Activated T-cell treated with anti-CD3 and anti-CD28 coated beads for 1 hour (primary cell): ENCODE measurements at places on chromosomes 7 and 10.

- DNase-seq = no peak
Measured at GRCh38 chr7:114405427-114405826, 9.2 kb upstream of the FOXP2 start.

DNA sequence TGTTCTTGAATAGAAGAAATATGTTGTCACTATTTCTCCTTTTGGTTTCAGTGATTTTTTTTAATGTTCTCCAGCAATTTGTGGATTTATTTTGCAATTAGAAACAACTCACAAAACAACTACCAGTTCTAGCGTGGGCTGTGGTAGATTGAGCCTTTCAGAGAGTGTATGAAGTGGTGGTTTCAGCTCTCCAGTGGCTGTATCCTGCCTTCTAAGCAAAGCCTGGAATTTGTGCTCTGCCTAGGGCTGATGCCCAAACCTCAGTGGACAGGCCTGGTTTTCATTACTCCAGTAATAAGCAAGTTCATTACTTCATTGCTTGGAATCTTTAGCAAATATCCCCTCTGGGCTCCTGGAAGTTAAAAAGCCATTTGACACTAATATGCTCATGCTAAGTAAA, 35.9 kb downstream of the APBB1IP start:
- no peak for DNase-seq

DNA sequence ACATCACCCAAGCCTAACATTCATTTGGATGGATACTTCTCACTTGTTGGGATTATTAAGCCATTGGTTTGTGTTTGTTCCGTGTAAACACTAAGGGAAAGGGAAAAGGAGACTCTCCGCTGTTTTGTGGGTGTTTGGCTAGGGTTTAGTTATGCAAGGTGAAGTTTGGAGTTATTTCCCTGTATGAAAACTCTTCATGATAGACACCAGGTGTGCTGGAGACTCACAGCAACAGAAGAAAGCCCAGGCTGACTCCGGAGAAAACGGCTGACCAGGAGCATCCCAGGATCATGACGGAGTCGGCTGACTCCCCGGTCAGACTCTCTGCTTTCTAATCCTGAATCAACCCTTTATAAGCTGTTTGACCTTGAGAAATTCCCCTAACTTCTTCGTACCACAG, 94.1 kb upstream of the KLF6 start:
- DNase-seq = no peak

DNA sequence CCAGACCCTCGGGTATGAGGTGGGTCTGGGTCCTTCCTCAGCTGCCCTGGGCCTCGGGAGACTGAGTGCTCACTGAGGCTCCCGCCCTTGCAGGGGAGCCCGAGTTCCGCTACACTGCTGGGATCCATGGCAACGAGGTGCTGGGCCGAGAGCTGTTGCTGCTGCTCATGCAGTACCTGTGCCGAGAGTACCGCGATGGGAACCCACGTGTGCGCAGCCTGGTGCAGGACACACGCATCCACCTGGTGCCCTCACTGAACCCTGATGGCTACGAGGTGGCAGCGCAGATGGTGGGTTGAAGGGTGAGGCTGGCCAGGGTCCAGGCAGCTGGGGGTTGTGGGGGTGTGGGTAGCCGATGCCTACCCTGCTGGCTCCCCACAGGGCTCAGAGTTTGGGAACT, 7.6 kb downstream of the AEBP1 start:
- no peak for DNase-seq

DNA sequence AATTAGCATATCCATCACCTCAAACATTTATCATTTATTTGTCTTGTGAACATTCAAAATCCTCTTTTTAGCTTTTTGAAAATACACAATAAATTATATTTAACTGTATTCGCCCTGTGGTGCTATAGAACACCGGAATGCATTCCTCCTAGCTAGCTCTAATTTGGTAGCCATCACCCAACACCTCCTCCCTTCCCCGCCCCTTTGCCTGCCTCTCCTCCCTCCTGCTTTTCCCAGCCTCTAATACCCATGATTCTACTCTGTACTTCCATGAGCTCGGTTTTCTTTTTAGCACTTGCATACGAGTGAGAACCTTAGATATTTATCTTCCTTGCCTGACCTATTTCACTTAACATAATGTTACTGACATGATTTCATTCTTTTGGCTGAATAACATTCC, 80.1 kb downstream of the ANKRD26 start:
- no peak for DNase-seq

- DNase-seq = no peak
Measured at GRCh38 chr7:127600885-127601284, 7.3 kb downstream of the FSCN3 start.

GRCh38 chr7:85708221-85708620, 521.4 kb upstream of the SEMA3D start:
- DNase-seq = no peak

GRCh38 chr10:61016007-61016406, 72.0 kb upstream of the RHOBTB1 start:
- no peak for DNase-seq

DNA sequence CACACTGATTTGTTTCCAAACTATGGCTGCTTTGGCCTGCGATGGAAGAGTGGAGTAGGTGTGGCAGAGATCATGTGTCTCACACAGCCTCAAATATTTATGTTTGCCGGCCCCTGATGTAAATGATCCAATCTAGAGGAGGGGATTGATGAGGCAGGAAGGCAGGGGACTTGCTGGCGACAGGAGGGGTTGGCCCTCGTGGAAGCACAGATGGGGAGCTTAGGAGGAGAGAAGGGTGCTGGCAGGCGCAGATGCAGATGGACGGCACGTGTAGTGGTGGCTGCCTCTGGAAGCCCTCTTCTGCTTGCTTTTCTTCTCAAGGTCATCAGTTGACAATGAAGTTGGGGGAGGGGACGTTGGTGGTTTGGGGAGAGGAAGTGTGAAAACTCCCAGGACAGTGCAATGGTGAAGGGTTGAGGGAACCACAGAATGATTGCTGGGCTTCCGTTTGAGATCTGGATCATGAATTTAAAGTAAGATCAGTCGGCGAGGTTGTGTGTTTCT, 15.4 kb downstream of the COL13A1 start:
- DNase-seq = no peak

DNA sequence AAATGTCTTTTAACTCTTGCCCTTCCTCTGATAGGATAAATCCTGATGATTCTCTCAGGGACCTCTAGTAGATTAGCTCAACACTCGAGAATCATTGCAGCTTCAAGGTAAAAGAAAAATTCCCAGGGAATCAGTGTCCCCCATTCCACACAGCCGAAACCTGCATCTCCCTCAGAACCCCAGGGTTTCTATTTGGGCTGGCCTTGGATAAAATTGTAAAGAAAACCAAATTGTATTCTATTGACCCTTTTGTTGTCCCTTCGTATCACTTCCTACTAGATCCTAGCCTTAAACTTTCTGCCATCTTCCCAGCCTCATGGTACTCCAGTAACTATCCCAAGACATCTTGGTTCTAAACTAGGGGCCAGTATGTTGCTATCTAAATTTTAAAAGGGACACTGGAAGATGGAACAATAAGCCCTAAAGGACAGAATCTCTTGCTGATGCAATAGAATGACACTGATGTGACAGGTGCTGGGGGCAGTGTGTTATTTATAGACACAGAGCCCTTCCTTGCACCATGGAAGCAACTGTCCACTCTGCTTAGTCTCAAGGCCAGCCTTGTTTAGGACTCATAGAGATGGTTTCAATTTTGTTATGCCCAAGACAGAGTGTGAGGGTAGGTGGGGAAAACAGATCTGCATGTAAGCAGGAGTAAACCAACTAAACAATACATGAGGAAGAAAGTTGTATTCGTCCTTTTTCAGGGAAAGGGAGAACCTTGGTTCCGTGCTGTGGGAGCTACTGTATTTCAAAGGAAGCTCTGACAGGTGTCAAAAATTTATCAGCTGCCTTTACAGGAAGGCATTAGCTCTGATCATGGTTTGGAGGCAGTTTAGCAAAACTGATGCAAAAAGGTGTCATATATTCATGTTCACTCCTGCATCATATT, 7.6 kb downstream of the ASB15 start:
- no peak for DNase-seq

- no peak for DNase-seq
Measured at GRCh38 chr7:84238596-84238995, 44.0 kb upstream of the SEMA3A start.

- DNase-seq = no peak
Measured at GRCh38 chr7:28823582-28823981, 134.5 kb downstream of the TRIL start.
